ENCODE measurements at places on chromosomes 2 and 18.

- DNase-seq: no peak
Observed at GRCh38 chr2:171509945-171510731, 12.1 kb upstream of the CYBRD1 start.

DNA sequence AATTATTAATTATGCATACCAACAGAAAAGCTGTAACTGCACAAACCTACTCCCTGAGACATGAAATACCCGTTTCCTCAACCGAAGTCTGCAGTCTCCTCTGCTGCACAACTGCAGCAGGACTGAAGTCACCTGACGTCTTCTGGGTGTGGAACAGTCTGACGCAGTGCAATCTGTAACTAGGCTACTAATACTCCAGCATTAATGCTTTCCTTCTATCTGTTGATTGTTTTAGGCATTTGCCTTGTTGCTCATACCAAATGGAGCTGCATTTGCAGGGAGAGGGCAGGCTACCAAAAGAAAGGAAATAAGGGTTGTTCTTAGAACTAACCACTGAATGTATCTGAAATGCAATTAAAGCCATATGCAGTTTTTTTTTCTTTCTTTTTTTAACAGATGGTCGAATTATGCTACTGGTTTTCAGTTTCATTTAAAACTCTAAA is 40.1 kb downstream of the RTN4 start:
- peak; percentile 55 for DNase-seq

DNA sequence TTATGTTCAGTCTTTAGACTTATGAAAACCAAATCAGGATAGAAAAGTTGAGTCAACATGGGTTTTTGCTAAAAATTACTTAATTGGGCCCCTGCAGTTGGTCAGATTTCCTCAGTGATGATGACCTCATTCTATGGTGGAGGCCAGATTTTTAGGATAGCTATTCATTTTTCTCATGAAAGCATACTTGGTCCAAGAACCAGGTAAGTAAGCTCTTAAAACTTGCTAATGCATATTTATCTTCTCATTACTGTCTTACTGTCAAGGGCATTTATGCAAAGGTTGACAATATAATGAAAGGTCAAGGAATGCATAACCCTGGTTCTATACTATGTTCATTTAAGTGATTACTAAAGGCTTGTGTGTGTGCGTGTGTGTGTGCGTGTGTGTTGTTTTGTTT is 650.6 kb downstream of the SATB2 start:
- no peak for DNase-seq

DNA sequence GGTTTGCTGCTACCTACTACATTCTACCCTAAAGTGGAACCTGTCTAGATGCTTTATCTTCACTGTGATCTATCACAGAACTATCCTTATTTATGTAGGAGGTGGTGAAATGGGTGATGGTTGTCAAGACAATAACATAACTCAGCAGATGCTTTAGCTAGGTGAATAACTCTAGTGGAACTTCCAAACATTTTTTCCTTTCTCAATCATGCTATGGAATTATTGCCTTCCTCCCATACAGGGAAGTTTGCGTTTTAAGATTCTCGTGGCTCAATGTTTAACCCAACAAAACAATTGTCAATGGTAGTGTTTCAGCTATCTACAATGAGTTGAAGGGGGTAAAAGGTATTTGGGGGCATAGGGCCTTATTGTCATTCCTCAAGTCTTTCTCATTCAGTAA is 82.6 kb upstream of the GLI2 start:
- DNase-seq: no peak

- no peak for DNase-seq
Observed at GRCh38 chr2:56018267-56018666, 94.7 kb upstream of the EFEMP1 start.

DNA sequence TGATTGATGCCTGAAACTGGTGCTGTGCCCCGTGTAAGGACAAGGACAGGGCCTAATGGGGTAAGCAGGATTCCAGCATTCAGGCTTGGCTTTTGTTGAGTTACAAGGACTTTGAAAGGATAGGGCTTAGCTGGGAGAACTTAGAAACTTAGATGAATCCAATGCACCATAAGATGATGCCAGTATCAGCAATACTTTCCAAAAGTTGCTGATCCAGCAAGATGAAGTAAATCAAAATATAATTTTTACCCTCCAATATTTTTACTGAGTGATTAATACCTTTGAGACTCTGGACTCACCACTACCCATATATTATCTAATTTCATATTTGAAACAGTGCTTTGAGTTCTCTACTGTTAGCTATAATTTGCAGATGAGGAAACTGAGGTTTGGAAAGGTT is 354.5 kb upstream of the ATP5MC3 start:
- no peak for DNase-seq

DNA sequence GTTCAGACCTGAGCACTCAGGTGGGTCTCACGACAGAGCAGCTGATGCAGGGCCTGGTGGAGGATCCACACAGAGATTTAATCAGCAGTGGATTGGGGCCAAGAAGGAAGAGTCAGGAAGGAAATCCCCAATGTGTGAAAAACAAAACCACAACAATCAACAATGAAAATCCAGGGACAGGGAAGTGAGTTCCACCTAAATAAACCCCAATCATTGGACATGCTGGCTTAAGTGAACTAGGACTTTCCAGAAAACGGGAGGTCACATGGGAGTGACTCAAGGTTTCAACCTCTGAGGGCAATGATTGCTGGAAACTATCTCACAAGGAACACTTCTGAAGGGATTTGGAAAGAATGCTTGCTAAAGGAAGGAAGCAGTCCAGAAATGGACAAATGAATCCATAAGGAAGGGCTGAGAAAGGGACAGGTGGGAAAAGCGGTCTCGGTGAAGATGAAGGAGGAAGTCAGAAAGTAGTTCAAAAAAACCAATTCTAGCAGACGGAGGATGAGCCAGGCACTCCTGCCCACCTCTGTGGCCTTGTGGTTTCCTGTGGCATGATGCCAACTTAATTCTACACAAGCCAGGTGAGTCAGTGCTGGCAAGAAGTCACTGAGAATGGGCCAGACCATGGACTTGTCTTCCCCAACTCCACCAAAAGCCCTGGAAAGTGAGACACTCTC is 15.4 kb upstream of the XDH start:
- peak; percentile 26 for DNase-seq

GRCh38 chr18:4851301-4851976 is 345.6 kb downstream of the AKAIN1 start:
- no peak for DNase-seq

GRCh38 chr2:3009483-3009882 is 368.1 kb downstream of the EIPR1 start:
- no peak for DNase-seq

DNA sequence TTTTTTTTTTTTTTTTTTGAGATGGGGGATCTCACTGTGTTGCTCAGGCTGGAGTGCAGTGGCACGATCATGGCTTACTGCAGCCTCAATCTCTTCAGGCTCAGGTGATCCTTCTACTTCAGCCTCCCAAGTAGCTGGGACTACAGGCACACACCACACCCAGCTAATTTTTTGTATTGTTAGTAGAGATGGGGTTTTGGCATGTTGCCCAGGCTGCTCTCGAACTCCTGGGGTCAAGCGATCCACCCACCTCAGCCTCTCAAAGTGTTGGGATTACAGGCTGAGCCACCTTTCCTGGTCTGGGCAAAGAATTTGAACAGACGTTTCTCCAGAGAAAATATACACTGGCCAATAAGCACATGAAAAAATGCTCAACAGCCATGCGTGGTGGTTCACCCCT is 2.9 kb upstream of the SNRNP200 start:
- no peak for DNase-seq
